ENCODE measurements at places on chromosomes 12 and 14. TPM values are rescaled to one million over a fixed set of nuclear protein-coding genes. Genes with fewer than 3 reads are reported as not detected.

GRCh38 chr12:118527310-118527709 lies 151.0 kb downstream of the SUDS3 start:
- H3K27me3 ChIP-seq: no peaks in the 10 kb centered on the region
- H3K27ac ChIP-seq: no peak overlapping the region
- no peak for DNase-seq
- no peaks in the 10 kb centered on the region for H3K4me1 ChIP-seq

- H3K4me1 ChIP-seq: peaks cover 9% of the 10 kb centered on the region
- H3K27ac ChIP-seq: no peak overlapping the region
- no peak overlapping the region for H3K4me3 ChIP-seq
- H3K27me3 ChIP-seq: peaks cover 38% of the 10 kb centered on the region
- DNase-seq: peak; percentile 14
These were observed 16.8 kb upstream of the ANKRD33 start for GRCh38 chr12:51871126-51871525.

DNA sequence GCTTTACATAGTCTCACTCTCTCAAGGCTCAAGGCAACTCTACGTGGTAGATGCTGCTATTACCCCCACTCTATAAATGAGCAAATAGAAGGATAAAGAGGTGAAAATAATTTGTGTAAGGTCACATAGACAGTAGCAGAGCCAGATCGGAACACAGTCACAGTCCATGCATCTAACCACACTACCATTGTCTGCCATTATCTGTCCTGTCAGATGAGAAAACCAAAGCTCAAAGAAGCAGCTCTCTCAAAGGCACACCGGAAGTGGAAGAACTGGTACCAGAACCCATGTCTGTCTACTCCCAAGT lies 134.4 kb upstream of the NUDT4 start:
- H3K4me3 ChIP-seq: no peak overlapping the region
- H3K27ac ChIP-seq: peak overlapping the region; percentile 96
- peaks cover 35% of the 10 kb centered on the region for H3K4me1 ChIP-seq
- no peak for DNase-seq

GRCh38 chr12:94618995-94619695 lies 31.2 kb downstream of the TMCC3 start:
- DNase-seq: no peak
- H3K27ac ChIP-seq: no peak overlapping the region
- H3K36me3 ChIP-seq: peaks cover 3% of the 10 kb centered on the region
- H3K4me3 ChIP-seq: no peak overlapping the region

The TSPAN19 gene
- total RNA-seq: not detected

DNA sequence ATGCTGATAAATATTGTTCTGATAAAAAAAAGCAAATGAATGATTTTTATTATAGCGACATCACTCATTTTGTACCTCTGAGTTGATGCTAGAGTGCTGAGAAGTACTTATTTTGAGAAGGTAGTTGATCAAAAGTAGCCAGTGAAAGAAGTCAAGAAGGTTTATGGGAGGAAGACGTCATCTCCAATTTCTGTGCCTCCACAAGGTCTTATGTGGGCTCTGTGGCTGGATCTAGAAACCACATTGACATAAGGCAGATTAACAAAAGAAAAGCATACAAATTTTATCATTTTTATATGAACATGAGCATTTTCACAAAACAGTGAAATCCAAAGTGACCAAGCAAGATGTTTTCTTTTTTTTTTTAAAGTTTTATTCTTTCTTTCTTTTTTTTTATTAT lies 289.5 kb upstream of the FAR2 start:
- no peak overlapping the region for H3K27ac ChIP-seq
- no peak overlapping the region for H3K4me3 ChIP-seq
- H3K36me3 ChIP-seq: no peaks in the 10 kb centered on the region
- DNase-seq: no peak

DNA sequence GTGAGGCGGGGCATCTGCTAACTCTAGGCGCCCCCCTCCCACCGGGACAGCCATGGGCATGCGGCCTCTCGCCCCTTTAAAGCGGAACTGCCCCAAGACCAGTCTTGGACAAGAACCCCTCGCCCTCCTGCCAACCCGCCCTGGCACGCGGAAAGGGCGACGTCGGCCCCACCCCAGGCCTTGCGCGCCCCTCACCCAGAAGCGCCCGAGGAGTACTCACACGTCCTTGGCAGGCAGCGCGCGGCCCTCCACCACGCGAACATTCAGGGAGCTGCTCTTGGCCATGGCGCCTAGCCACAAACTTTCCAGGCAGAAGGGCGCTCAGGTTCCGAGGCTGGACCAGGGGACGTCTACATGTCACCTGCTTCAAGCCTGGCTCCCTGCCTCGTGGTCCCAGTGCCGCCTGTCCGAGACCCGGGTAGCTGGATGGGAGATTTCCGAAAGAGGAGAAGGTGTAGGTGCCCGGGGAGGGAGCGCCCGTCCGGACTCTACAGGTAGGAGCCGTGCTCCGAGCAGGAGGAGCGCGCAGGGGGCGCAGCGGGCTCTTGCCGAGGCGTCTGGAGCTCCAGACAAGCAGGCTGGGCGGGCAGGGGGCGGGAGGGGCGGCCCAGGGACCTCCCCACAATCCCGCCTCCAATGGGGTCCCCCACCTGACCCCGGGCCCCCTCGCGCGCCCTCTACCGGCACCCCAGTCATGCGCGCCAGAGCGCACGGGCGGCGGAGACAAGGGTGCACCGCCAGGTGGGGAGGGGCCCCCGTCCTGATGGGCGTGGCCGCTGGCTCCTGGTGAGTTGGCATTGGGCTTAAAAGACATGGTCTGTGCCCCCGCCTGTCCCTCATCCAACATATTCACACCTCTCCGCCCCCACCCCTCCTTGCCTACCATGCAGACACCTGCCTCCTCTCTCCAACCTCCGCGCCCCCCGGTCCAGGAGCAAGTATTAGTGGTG lies at the start of gene RASAL1:
Gene RASAL1, minus strand, starts transcription at position 584 of the 950 bp plus-strand sequence. Its CDS starts 299 bp downstream, at position 285.
- peak within 1 kb of the TSS; percentile 81 for H3K4me3 ChIP-seq
- H3K27me3 ChIP-seq: peaks cover 2% of the 10 kb centered on the region

The STXBP6 gene
- not detected for total RNA-seq

GRCh38 chr12:52251367-52252051 lies 18.5 kb downstream of the KRT7 start:
- peaks cover 30% of the 10 kb centered on the region for H3K27me3 ChIP-seq
- H3K27ac ChIP-seq: peak overlapping the region; percentile 98
- DNase-seq: peak; percentile 33
- peak overlapping the region; percentile 79 for H3K4me3 ChIP-seq
- peaks cover 64% of the 10 kb centered on the region for H3K4me1 ChIP-seq
- peaks cover 19% of the 10 kb centered on the region for H3K36me3 ChIP-seq

DNA sequence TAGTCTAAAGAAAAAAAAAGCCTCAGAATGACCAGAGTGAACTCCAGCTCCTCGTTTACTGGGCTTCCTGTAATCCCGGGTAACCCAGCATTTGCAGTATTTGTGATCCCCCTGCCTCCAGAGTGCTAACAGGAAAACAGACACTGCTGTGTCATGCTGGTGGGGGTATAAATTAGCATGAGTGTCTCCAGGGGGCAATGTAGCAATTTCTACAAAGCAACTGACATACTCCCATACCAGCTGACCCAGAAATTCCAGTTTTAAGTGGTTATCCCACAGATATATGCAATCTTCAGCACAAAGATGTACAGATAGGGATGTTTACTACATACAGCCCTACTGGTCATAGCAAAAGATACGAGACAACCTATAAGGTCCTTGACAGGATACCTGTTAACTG lies 18.8 kb downstream of the TTC7B start:
- H3K27me3 ChIP-seq: no peaks in the 10 kb centered on the region
- no peak overlapping the region for H3K4me3 ChIP-seq
- H3K36me3 ChIP-seq: peaks cover 3% of the 10 kb centered on the region
- peaks cover 13% of the 10 kb centered on the region for H3K4me1 ChIP-seq
- no peak for DNase-seq

DNA sequence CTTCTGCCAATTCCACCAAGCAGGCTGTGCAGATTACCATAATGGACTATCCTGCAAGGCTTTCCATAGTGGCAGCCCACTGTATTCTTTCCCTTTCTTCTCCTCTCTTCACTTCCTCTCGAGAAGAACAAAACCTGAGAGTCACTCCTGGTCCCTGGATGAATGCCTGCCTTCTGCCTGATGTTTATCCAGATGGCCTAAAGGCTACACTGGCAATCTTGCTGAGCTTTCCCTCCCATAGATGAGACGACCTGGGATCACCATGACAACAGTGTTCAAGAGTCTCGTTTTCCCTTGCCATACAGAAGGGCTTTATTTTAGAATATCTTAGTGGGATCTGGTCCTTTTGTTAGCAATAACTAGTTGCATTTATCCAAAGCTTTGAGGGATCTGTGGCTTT lies 142.3 kb downstream of the RTN1 start:
- H3K27ac ChIP-seq: no peak overlapping the region
- no peaks in the 10 kb centered on the region for H3K4me1 ChIP-seq
- no peaks in the 10 kb centered on the region for H3K36me3 ChIP-seq

The KRT73 gene
- total RNA-seq: 0.42 TPM

The IL26 gene
- total RNA-seq: not detected

GRCh38 chr12:124401704-124402221 lies 106.9 kb downstream of the RFLNA start:
- DNase-seq: no peak
- H3K27ac ChIP-seq: no peak overlapping the region
- H3K4me1 ChIP-seq: peaks cover 3% of the 10 kb centered on the region
- H3K36me3 ChIP-seq: peaks cover 4% of the 10 kb centered on the region
- H3K4me3 ChIP-seq: no peak overlapping the region

The JDP2 gene
- 1.6 TPM for total RNA-seq

- no peak overlapping the region for H3K27ac ChIP-seq
- peaks cover 18% of the 10 kb centered on the region for H3K36me3 ChIP-seq
- no peak overlapping the region for H3K4me3 ChIP-seq
- no peaks in the 10 kb centered on the region for H3K27me3 ChIP-seq
- no peak for DNase-seq
- H3K4me1 ChIP-seq: peaks cover 2% of the 10 kb centered on the region
These were observed 8.3 kb downstream of the C3AR1 start for GRCh38 chr12:8057839-8058238.

- peaks cover 27% of the 10 kb centered on the region for H3K36me3 ChIP-seq
- H3K4me3 ChIP-seq: no peak overlapping the region
- no peak for DNase-seq
These were observed 4.3 kb downstream of the NAP1L1 start for GRCh38 chr12:76080017-76080728.

The TEX22 gene
- 6.9 TPM for total RNA-seq

DNA sequence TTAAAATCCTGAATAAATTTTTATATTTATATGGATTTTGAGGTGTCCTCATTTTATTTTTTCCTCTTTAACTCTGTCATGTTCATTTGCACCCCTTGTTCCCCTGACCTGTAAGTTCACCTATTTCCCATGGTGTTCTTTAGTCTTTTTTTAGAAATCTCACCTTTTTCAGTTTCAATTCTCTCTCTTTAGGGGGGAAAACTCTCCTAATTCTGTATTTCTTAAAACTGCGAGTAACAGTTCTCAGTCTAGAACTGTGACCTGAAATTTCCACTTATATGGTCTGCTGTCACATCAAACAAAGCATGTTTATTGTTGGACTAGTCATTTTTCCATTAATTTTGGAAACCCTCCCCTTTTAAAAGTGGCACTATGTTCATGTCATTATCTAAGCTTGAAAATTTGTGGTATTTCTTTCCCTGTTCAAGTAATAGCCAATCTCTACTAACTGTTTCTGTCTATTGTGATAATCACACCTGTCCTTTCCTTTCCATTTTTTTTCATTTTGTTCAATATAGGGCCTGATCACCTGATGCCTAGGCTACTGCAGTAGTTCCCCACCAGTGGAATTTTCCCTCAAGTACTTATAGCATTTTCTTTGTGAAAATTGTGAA lies 14.0 kb upstream of the FBXO33 start:
- no peak for DNase-seq
- peaks cover 13% of the 10 kb centered on the region for H3K4me1 ChIP-seq
- no peak overlapping the region for H3K4me3 ChIP-seq
- no peaks in the 10 kb centered on the region for H3K27me3 ChIP-seq
- H3K27ac ChIP-seq: no peak overlapping the region

- no peak overlapping the region for H3K4me3 ChIP-seq
- H3K27ac ChIP-seq: no peak overlapping the region
- peaks cover 4% of the 10 kb centered on the region for H3K4me1 ChIP-seq
- H3K36me3 ChIP-seq: no peaks in the 10 kb centered on the region
- peaks cover 2% of the 10 kb centered on the region for H3K27me3 ChIP-seq
- no peak for DNase-seq
These were observed 25.3 kb downstream of the RTN1 start for GRCh38 chr14:59845245-59845644.

GRCh38 chr12:13376610-13377373 lies 180.3 kb downstream of the EMP1 start:
- H3K27ac ChIP-seq: no peak overlapping the region
- no peak overlapping the region for H3K4me3 ChIP-seq
- H3K27me3 ChIP-seq: peaks cover 14% of the 10 kb centered on the region
- H3K4me1 ChIP-seq: no peaks in the 10 kb centered on the region

DNA sequence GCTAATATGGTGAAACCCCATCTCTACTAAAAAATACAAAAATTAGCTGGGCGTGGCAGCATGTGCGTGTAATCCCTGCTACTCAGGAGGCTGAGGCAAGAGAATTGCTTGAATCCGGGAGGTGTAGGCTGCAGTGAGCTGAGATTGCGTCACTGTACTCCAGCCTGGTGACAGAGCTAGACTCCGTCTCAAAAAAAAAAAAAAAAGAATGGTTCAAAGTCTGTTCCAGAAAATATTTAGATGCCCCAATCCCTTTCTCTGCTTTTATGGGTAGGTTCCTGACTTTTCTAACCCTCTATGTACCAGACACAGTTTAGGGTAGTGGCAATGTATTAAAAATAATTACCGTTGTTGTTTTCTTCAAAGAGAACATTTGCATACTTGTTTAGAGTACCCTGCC lies 161.4 kb downstream of the STXBP6 start:
- H3K27me3 ChIP-seq: peaks cover 14% of the 10 kb centered on the region
- DNase-seq: no peak
- H3K4me1 ChIP-seq: no peaks in the 10 kb centered on the region

DNA sequence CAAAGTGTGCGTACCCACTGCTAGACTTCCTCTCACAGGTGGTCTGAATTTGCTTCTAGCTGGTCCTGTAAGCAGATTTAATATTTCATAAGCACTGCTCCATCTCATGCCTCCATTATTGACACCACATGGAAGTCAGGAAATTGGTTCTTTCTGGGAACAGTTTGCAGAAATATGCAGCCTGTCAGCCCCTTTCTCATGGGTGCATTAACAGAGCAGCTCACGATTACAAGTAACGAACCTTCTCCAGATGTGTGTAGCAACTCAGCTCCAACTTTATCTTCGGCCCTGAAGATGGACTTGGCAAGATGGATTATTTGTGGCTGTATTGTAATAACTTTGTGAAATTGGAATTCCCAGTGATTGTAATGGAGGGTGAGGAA lies 214.5 kb upstream of the DDHD1 start:
- no peaks in the 10 kb centered on the region for H3K4me1 ChIP-seq
- H3K27ac ChIP-seq: no peak overlapping the region
- H3K4me3 ChIP-seq: no peak overlapping the region
- H3K27me3 ChIP-seq: no peaks in the 10 kb centered on the region

The TMBIM6 gene
- 431 TPM for total RNA-seq

The CISTR gene
- not detected for total RNA-seq

DNA sequence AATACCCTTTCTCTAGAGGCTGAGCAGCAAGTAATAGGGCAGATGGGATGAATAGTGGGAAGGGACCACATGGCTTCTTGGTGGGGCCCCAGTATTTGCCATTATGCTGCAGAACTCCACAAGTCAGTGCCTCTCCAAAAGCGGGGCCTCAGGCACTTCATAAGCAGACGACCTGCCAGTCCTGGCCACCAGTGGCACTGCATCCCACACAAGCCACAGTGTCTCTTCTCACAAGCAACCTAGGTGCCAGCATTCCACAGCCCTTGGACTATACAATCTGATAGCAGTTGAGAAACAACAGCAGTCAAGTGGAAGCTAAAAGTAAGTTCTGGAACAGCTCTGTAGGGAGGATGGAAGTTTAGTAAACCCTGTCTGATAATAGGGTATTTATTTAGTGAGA lies 4.2 kb upstream of the SLC8A3 start:
- no peak for DNase-seq
- H3K27me3 ChIP-seq: peaks cover 75% of the 10 kb centered on the region
- peaks cover 4% of the 10 kb centered on the region for H3K4me1 ChIP-seq
- no peak overlapping the region for H3K27ac ChIP-seq
- H3K4me3 ChIP-seq: no peak overlapping the region
- H3K36me3 ChIP-seq: no peaks in the 10 kb centered on the region

The CCDC177 gene
- total RNA-seq: not detected
